ENCODE measurements at places on chromosomes 11 and 22.

DNA sequence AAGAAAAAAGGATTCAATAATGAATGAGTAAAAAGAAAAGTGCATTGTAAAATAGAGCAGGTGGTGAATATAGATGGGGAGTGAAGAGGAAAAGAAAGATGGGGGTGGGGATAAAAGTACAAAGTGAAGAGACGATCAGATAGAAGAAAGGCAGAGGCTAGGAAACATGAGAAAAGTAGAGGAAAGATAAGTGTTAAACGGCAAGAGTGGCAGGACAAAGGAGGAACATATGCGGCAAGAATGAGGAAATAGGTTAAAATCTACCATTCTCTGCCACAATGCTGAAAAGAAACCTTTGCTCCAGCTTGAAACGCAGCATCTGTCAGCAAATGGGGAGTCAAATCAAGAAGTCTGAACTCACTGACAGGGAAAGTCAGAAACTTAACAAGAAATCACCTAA, 6.8 kb downstream of the FUT4 start:
- DNase-seq: no peak

- DNase-seq: no peak
Observed at GRCh38 chr11:109043315-109043714, 378.4 kb downstream of the DDX10 start.

DNA sequence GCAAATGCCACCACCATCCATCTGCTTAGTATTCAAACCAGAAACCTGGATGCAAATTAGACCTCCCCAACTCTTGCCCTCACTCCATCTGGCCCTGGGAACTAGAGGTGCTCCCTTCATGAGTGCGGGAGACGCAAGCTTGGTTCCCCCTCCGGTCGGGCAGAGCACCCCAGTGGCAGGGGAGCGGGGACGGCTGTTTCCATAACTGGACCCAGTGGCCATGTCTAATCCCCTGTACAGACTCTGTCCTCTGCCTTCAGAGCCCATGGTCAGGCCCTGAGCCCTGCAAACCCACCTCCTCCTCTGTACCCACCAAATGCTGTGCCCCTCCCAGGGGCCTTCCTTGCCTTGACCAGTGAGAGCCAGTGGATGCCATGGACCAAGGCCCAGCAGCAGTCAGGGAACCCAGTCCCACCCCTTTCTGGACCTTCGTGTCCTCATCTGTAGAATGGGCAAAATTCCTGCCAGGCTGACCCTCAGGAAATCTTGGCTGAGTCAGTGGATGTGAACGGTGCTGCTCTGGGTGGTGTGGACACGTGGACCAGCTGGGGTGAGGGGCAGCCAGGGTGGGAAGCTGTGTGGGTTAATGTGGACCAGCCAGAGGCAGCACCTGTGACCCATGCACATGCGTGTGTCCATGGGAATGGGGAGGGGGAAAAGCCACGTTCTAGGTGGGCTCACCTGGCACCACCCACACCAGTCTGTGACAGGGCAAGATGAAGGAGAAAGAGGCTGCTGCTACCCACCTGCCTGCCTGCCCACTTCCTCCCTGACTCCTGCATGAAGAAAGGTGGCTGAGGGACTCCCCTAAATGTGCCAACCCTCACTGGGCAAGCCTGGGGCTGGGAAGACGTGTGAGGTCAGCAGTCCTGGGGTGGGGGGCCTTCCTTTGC, 72.8 kb downstream of the LRRC32 start:
- DNase-seq: no peak

DNA sequence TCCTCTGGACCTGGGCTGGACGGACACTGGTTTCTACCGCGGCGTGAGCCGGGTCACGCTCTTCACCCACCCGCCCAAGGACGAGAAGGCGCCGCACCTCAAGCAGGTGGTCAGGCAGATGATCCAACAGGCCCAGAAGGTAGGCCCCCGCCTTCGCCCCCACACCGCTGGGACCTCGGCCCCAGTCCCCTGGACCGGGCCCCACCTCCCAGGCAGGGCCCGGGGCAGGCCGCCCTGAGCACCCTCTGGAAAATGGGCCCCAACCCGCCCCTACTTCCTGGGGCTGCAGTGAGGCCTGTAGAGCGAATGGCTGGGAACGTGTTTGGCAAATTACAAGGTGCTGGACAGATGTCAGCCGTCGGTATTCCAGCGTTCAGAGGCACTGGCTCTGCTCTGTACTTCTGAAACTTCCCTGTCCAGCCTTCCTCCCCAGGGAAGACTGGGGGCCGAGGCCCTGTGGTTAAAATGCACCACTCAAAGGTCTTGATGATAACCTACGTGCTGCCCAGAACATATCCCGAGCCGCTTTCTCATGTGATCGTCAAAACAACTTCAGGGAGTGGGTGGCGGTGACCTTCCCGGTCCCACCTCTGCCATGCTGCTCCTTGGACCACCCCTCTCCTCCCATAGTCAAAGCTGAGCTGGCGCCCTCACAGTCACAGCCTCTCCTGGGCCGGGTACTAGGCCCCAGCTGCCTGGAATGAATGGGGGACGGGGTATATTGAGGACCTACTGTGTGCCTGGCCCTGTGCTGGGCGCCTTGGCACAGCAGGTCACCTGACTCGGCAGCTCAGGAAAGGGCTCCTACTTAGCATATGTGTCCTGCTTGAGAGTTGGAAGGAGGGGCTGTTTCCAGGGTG, 869 bp downstream of the FAM83F start:
- DNase-seq: no peak

DNA sequence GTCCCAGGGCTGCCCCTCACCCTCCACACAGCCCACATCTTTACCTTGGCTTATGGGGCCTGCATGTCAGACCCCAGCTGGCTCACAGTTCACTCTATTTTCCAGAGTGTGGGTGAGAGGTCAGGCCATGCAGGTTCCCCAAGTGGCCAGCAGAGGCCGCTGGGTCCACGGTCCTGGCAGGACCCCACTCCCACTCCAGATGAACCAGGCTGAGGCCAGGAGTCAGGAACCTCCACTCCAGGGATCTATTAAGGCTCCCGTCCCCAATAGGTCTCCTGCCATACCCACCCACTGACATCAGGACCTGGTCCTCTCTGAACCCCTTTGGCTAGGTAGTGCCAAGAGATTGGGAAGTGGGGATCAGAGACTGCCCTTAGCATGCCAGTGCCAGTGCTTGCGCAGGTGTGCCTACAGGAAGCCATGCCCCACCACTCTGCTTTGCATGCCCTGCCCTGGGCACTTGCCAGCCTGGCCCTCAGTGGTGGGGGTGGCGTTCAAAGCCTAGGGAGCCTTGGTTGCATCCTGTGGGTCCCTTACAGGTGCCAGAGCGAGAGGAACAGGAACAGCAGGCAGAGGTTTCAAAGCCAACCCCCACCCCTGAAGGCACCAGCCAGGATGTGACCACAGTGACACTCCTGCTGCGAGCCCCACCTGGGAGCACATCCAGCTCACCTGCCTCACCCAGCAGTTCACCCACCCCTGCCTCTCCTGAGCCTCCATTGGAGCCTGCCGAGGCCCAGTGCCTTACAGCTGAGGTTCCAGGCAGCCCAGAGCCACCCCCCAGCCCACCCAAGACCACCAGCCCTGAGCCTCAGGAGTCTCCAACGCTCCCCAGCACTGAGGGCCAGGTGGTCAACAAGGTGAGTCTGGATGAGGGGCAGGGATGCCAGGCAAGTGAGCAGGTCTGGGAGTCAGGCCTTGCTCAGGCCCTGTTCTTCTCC, 8.3 kb downstream of the SMTN start:
- DNase-seq: no peak

DNA sequence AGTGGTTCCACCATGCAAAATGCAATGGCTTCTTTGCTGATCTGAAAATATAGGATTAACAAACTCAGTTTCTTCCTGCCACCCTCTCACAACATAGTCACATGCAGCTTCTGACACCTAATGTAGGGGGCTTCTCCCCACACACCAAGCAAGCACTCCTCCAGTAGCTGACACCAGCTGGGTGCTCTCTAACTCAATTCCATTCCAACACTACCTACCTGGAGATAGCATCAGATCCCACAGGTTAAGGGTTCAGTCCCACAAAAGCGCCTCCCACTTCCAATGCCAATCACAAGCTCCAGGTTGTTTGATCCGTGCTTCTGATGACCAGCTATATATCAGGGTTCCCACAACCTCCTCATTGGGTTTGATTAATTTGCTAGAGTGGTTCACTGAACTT, 31.8 kb upstream of the NNMT start:
- DNase-seq: no peak

GRCh38 chr22:27751277-27752070, 50.1 kb downstream of the MN1 start:
- DNase-seq: no peak

DNA sequence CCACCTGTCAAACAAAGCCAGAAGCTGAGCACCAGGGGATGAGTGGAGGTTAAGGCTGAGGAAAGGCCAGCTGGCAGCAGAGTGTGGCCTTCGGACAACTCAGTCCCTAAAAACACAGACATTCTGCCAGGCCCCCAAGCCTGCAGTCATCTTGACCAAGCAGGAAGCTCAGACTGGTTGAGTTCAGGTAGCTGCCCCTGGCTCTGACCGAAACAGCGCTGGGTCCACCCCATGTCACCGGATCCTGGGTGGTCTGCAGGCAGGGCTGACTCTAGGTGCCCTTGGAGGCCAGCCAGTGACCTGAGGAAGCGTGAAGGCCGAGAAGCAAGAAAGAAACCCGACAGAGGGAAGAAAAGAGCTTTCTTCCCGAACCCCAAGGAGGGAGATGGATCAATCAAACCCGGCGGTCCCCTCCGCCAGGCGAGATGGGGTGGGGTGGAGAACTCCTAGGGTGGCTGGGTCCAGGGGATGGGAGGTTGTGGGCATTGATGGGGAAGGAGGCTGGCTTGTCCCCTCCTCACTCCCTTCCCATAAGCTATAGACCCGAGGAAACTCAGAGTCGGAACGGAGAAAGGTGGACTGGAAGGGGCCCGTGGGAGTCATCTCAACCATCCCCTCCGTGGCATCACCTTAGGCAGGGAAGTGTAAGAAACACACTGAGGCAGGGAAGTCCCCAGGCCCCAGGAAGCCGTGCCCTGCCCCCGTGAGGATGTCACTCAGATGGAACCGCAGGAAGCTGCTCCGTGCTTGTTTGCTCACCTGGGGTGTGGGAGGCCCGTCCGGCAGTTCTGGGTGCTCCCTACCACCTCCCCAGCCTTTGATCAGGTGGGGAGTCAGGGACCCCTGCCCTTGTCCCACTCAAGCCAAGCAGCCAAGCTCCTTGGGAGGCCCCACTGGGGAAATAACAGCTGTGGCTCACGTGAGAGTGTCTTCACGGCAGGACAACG, 11.7 kb downstream of the CXCR5 start:
- DNase-seq: peak; percentile 64

GRCh38 chr11:132504501-132505041, 1027.7 kb downstream of the OPCML start:
- DNase-seq: no peak

GRCh38 chr11:47175746-47176327, 842 bp downstream of the ARFGAP2 start:
- DNase-seq: no peak

DNA sequence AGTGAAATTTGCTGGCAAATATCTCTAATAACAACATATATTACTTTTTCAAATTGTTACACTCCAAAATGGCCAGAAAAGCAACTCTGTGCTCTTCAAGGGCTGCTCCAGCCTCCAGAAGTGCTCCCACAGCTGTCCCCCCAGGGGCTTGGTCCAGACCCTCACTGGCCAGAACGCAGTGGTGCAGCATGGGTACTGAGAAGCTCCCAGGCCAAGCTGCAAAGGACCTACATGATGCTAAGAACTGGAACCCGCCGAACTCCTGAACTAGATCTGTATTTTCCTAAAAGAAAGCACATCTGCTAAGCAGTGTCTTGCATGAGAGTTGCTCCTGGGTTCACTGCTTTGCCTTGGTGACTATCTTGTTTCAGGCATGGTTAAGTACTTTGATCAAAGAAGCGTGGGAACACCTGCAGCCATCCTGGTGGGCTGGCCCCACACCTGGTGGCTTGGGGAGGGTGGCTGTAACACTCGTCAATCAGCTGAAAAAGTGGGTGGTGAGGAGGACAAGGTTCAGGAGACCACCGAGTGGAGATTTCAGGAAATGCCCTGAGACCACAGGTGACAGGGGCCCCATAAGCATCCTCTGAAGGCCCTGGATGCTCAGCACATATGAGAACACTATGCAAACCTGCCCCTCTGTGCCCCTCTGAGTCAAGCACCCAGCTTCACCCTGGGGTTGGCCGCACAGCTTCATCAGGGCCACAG, 72.7 kb upstream of the PITPNB start:
- no peak for DNase-seq

GRCh38 chr11:113296447-113297205, 17.8 kb upstream of the TTC12 start:
- DNase-seq: no peak

DNA sequence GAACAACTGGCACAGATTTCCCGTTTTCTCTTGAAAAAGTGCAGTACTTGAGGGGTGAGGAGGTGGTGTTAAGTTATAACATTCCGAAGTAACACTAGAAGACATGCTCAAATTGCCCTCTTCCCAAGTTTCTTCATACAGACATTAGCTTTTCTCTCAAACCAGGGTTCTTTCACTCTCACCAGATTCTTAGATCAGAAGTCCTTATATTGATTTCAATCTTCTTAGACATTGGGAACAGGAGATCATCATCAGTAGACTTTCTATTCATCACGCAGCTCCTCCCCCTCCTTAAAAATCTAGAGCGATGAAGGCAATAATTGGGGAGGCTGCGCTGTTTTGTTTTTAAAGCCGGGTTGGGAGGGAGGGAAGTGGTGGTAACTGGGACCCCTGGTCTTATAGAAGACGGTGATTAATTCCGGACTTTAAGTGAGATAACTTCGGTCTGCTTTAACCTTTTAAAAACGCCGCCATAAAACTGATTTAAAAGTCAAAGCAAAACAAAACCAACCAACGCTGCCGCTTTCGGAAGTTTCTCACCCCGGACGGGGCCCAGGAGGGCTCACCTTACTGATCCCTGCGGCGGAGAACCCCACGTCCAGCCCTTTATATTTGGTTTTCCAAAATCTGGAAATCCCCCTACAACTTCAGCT, 665 bp downstream of the USP28 start:
- no peak for DNase-seq

DNA sequence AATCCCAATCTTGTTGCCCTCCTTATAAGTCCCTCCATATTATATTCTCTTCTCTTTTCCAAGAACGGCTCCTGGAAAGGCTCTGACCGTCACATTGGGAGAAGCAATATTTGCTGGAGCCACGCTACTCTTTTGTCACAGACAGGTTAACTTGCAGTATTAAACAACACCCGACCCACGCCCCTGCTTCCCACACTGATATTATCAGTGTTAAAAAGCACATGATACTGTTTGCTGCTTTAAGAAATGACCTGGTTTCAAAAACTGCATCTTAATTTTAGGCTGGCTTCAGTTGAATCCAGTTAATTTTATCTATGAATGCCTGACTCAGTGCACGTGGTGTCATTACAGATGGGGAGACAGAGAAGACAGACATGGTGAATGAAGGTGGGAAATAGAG, 3.1 kb downstream of the FLI1 start:
- DNase-seq: no peak

GRCh38 chr11:2105511-2105910, 33.7 kb downstream of the IGF2 start:
- DNase-seq: no peak

Measured in stimulated activated CD4-positive, alpha-beta T cell treated with anti-CD3 and anti-CD28 coated beads, Interleukin-1b, Interleukin-23, amount 100 ng/mL, for 1 hour (primary cell).